ENCODE measurements at places on chromosomes 16 and 17.

DNA sequence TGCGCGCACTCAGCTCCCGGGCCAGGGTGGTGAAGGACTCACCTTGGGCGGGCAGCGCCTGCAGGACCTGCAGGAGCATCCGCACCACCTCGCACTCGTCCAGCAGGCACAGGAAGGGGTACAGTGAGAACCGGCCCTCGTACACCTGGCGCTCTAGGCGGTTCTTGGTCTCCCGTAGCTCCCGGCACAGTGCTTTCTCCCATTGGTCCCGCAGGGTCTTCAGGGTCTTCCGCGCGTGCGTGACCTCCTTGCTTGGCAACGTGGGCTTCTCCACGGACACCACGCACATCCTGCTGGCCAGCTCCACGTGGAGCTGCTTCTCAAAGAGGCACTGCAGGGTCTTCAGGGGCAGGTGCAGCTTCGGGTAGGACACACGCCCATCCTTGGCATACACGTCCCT, 74.1 kb upstream of the MED13 start:
- no peak for DNase-seq

DNA sequence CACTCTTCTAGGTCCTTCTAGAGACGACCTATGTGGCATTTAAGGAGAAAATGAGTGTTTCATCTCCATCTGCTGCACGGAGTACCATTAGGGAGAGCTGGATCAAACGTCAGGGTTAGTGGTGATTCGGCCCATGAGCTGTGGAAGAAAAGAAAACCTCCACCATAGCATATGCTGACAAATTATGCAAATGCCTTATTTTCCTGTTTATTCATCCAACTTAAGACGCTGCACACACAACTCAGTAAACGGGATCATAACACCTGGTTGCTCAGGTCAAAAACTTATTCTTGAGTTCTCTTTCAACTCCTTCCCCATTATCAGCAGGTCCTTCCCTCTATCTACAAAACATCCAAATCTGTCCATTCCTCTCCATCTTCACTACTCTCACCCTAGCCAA, 1.3 kb upstream of the MOSMO start:
- no peak for DNase-seq

DNA sequence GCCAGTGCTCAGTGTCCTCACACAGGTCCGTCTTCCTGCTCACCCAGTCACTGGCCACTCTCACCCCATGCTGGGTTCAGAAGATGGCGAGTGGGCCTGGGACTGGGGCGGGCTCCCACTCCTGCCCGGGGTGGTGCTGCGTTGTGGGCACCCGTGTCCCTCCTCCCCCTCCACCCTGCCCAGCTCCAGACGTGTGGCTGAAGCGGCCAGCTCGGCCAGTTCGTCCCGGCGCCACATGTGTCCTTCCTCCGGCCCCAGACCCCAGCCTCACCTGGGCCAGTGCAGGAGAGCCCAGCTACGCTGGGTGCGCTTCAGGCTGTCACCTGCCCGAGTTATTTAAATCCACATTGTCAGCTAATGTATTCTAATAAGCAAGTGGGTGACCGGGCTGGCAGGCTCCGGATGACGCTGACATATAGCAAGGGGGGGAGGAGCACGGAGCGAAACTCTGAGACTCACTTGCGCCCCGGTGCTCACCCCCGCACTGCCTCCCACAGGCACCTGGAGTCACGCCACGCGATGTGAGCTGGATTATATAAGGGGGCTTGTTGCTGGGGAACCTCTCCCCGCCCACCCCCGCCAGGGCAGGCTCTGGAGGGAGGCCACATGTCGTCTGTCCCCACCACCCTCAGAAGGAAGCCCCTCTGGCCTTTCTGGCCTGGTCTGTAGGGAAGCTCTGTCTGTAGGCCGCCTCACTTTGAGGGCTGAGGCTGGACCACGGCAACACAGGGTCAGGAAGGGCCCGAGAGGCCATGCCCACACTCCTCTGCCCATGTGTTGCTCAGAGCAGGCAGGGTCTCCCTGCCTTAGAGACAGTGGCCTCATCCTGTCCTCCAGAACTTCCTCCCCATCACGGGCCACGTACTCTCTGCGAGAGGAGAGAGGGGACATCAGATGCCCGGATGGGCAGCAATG, 7.1 kb upstream of the BAIAP2 start:
- no peak for DNase-seq

DNA sequence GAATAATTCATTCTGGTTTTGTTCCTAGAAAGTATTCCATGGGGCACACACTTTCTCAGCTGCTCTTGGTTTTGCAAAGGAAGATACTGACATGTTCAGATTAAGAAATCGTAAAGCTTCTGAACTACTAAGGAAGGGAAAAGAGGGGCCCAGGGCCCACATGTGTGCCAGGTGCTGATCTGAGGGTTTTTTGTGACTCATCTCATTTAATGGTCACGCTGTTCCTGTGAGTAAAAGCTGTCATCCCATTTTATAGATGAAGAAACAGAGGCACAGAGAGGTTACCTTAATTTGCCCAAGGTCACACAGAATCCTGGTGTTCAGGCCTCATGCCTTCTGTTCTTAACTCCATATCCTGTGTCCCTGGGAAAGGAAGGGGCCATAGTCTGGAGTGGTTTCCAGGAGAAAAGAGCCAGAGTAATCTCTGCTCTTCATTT, 113.2 kb downstream of the MSI2 start:
- DNase-seq = no peak

GRCh38 chr17:63961355-63962212, 11.1 kb downstream of the SCN4A start:
- DNase-seq = peak; percentile 91

GRCh38 chr17:65039336-65039988, 17.1 kb downstream of the GNA13 start:
- no peak for DNase-seq

GRCh38 chr17:64223931-64224629, 39.0 kb downstream of the TEX2 start:
- DNase-seq = no peak

GRCh38 chr16:1963806-1964505, 670 bp downstream of the RPS2 start:
- no peak for DNase-seq

GRCh38 chr17:1561420-1562175, 994 bp downstream of the PITPNA start:
- DNase-seq = no peak

GRCh38 chr17:8287651-8288335, 677 bp upstream of the RANGRF start:
- no peak for DNase-seq

GRCh38 chr16:86734543-86735460, 156.5 kb downstream of the FOXL1 start:
- DNase-seq = no peak

GRCh38 chr16:50275428-50276325, 9.3 kb downstream of the ADCY7 start:
- no peak for DNase-seq

DNA sequence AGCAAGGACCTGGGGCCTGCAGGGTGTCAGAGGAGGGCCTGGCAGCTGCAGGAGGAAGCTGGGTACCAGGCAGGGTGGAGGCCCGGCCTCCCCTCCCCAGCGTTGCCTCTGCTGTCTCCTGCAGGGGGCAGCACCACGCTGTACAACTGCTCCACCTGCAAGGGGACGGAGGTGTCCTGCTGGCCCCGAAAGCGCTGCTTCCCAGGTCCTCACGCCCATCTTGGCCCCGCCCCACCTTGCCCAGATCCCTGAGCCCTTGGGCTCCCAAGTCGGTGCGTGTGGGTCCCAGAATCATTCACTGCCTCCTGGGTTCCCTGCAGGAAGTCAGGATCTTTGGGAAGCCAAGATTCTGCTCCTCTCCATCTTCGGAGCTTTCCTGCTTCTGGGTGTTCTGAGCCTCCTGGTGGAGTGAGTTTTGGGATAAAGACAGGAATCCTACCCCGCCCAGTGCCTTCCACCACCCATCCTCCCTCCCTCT, 1.2 kb downstream of the TMEM95 start:
- DNase-seq = peak; percentile 80

- no peak for DNase-seq
Observed at GRCh38 chr17:15918661-15919259, 26.2 kb upstream of the ADORA2B start.

All from A673 (cell line).